ENCODE measurements at places on chromosomes 6 and 20. TPM values are rescaled to one million over a fixed set of nuclear protein-coding genes. Genes with fewer than 3 reads are reported as not detected.

Gene KIAA0408
- polyA plus RNA-seq = 4.3 TPM

Gene GPR6
- polyA plus RNA-seq = not detected

Gene CNR1
- 1.1 TPM for polyA plus RNA-seq

- DNase-seq = no peak
Measured at GRCh38 chr6:135568379-135568778, 70.8 kb upstream of the AHI1 start.

- no peak for DNase-seq
Measured at GRCh38 chr6:27553123-27553904, 80.4 kb upstream of the ZNF184 start.

DNA sequence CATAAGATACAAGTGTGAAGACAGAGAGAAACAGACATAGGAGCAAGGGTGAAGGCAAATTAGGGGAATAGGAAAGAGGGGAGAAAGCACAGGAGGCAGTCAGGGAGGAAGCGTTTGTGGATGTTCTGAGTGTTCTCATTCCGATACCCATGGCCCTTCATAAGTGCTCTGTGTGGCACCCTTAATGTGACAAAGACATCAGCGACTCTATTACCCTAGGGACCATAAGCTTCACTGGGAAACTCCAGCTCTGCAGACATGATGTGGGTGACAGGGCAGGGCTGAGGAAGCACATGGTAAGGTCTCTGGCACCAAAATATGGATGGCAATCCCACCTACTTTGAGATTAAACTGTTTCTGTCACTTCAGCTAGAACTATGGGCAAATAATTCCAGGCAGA, 33.0 kb downstream of the F13A1 start:
- DNase-seq = no peak

DNA sequence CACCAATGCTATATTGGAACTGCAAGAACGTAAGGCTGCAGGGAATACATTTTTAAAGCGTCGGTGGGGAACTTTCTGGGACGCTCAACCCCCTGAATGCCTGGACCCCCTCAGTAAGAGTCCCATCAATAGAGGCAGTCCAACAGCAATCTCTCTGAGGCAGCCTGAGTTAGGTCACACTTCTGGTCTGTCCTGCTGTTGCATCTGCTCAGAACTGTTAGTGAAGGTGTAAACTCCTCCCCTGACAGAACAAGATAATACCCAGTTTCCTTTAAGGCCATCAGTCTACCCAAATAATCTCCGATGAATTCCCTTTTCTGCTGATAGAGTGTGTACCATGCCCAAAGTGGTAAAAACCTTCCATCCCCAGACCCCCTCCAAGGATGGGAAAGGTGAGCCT, 1.1 kb upstream of the RNGTT start:
- DNase-seq = no peak

DNA sequence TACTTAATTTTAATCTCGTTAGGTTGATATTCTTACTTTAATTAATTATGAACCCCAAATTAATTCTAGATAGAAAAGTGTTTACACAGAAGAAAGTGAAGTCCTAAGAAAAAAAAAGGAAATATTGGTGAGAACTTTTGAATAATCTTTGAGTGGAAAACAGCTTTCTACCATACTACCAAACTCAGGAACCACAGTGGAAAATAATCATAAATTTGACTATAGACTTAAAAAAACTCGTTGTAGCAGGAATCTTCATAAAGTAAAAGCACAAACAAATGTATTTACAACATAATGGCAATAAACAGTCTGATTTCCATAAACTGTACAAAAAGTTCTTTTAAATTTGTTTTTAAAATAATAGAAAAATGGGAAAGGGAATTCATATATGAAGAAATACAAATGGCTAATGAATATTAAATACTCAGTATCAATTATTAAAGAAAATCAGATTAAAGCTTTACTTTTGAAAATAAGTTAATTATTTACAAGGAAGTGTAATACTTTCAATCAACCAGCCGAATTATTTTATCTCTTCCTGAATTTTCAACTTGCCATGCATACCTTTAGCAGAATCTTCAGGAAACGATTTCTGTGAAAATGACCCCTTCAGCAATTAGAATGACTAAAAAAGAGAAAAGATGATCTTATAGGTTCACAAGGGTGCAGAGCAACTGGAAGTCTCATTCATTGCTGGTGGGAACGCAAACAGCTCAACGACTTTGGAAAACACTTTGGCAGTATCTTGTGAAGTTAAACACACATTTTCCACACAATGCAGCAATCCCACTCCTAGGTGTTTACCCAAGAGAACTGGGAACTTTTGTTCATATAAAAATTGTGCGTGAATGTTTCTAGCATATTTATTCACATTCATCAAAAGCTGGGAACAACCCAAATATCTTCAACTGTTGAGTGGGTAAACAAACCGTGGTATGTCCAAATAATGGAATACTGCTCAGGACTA, 38.5 kb upstream of the BMP6 start:
- no peak for DNase-seq

DNA sequence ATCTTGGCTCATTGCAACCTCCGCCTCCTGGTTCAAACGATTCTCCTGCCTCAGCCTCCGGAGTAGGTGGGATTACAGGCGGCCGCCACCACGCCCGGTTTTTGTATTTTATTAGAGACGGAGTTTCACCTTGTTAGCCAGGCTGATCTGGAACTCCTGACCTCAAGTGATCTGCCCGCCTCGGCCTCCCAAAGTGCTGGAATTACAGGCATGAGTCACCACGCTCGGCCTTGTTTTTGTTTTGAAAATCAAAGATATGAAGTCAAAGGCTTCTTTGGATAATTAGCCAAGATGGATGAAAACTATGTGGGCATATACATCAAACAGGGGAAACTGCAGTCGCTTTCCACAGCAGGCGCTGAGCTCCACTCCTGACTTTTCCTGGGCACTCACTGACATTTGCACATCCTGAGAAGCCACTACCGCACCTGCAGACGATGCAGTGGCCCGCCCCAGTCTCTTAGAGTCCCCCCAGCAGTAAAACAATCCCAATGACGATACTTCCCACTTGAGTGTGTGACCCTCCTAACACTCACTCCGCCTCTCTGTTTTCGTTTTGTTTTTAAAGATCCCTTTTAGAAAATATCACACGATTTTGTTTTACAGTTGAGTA, 44.1 kb downstream of the GJA1 start:
- no peak for DNase-seq

Measured in left renal pelvis (tissue), 4 donors.